Hindlimb muscle (tissue), 1 donor: ENCODE measurements at places on chromosomes 6 and 20.

GRCh38 chr6:117264369-117264691 is 1.0 kb upstream of the VGLL2 start:
- DNase-seq = no peak

GRCh38 chr20:48142516-48142773 is 357.2 kb upstream of the SULF2 start:
- no peak for DNase-seq

DNA sequence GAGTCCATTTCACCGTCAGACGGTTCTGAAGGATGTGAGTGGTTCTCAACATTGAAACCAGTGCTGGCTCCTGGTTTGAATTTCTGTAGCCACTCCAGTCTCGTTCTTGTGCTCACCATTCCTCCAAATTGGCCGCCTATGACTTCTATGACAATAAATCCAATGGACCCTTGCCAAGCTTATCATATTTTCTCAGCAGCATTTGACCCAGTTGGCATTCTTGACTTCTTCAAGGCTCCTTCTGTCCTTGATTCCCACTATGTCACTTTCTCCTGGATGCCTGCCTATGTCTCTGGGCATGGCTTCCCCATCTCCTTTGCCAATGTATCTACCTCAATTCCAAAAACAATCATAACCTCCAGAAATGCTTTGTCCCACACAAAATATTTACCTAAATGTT is 756.0 kb upstream of the NRSN1 start:
- peak; percentile 3 for DNase-seq

GRCh38 chr20:45882469-45883099 is 1.6 kb downstream of the ZSWIM1 start:
- DNase-seq = no peak

GRCh38 chr6:137361701-137362100 is 132.5 kb downstream of the OLIG3 start:
- no peak for DNase-seq

GRCh38 chr6:108667993-108668392 is 107.3 kb downstream of the FOXO3 start:
- no peak for DNase-seq

- no peak for DNase-seq
Observed at GRCh38 chr6:150183105-150183504, 40.3 kb downstream of the PPP1R14C start.

- no peak for DNase-seq
Observed at GRCh38 chr6:23505026-23505425, 621.0 kb upstream of the NRSN1 start.

- no peak for DNase-seq
Observed at GRCh38 chr6:129686941-129687627, 22.9 kb downstream of the ARHGAP18 start.

- DNase-seq = no peak
Observed at GRCh38 chr20:24185791-24186190, 197.2 kb upstream of the GGTLC1 start.

GRCh38 chr20:20255099-20255498 is 112.8 kb upstream of the INSM1 start:
- no peak for DNase-seq

DNA sequence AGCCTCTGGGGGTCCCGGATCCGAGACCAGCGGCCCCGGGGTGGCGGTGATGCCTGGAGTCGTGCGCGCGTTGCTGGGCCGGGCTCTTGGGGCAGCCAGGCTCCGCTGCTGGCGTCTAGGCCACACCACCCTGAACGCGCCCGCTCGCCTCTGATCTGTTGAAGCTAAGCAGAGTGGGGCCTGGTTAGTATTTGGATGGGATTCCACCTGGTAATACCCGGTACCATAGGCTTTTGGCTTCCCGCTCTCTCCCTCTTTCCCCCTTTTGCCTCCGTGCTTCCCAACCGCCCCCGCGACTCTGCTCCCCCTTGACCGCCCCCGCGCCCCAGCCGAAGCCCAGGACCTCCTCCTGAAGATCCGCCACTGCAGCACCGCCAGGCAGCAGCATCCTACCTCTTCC is 1383.5 kb upstream of the DEFB115 start:
- no peak for DNase-seq

GRCh38 chr20:36312724-36313441 is 6.7 kb downstream of the DLGAP4 start:
- no peak for DNase-seq

DNA sequence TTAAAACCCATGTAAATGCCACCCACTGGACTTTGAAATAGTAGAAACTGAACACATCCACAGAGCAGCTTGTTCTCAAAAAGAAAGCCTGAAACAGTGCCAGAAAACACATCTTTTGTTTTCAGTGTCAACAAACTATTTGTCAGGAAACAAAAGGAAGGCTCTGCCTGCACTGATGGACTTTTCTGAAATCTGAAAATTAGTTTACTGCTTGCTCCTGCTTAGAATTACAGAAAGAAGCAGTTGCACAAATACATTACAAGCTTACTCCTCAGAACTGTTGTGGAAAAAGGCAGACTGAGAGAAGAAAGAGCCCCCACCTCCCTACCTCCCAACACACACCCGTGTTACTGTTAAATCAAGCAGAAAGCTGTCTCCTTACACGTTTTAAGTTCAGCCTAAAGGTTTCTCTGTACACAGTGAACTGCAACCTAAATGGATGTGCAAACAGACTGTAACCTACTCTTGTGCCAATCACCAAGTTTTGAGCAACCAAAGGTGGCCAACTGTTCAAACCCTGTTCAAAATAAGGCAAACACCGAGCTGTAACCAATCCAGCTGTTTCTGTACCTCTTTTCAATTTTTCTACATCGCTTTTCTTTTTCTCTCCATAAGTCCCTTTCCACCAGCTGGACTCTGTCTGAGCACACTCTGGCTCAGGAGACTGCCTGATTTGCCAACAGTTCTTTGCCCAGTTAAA is 43.7 kb downstream of the FRK start:
- DNase-seq = no peak

DNA sequence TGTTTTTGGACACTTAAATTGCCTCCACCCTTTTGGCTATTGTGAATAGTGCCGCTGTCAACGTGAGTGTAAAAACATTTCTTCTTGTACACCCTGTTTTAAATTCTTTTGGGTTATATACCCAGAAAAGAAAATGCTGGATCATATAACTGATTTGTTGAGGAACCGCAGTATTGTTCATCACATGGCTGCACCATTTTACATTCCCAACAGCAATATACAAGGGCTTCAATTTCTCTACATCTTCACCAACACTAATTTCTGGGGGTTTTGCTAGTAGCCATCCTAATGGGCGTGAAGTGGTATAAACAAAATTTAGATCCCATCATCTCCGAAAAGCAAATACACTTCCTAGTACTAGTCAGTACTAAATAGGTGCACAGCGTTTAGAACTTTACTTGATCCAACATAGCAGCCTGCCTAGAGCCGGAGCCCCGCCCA is 579 bp upstream of the BPHL start:
- DNase-seq = no peak

- no peak for DNase-seq
Observed at GRCh38 chr20:13817342-13817741, 32.5 kb downstream of the NDUFAF5 start.

- DNase-seq = no peak
Observed at GRCh38 chr6:20955751-20956150, 421.5 kb downstream of the CDKAL1 start.

DNA sequence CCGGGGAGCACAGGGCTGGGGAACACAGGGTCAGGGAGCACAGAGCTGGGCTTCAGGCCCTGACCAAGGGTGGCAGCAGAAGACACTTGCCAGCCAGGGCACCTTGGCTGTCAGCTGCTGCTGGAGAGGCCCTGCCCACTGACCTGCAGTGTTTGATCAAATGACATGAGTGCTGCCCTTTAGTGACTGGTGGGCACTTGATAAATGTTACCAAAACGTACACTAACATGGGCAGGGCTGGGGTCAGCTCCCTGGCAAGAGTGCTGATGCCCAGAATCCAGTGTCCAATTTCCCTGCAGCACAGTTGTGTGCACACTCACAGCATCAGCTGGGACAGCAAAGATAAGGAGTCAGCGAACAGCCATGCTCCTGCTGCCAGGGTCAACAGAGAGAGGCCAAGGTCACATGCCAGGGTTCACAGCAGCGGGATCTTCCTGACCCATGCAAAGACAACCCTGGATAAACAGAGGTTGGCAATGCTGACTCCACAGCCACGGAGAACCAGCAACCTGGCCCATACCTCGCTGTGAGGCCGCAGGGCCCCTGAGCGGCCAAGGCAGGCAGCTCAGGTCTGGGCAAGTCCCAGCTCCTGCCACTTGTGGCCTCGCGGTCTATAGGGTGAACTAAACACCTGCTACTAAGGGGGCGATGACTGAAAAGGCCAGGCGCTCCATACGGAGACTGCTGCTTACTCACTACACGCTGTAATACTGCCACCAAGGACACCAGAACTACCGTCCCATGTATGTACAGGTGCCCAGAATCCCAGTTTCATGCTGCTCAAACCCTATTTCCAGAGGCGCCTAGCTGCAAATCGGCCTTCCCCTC is 46.3 kb downstream of the NINL start:
- DNase-seq = no peak

- no peak for DNase-seq
Observed at GRCh38 chr6:82487895-82488294, 124.3 kb downstream of the TPBG start.

- DNase-seq = no peak
Observed at GRCh38 chr20:62647521-62648317, 5.4 kb downstream of the SLCO4A1 start.

DNA sequence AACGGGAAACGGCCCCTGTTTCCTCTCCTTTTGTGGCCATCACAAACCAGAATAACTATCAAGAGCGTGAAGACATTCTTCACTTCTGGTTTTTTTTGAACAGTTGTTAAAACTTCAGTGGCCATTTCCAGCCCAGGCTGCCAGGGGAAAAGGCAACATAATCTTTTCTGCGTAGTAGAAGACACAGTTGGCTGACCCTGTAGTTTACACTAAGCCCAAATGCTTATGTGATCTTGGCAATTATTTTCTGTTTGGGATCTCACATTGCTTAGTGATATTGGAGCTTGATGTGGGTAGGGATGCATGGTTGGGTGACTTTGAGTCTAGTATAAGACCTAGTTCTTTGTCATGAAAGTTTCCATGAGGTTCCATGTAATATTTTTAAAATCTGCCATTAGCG is 449.4 kb upstream of the CDH4 start:
- no peak for DNase-seq

GRCh38 chr6:33840048-33840926 is 36.5 kb upstream of the MLN start:
- DNase-seq = peak; percentile 22

GRCh38 chr6:138638604-138639003 is 135.0 kb upstream of the CCDC28A start:
- peak; percentile 25 for DNase-seq

DNA sequence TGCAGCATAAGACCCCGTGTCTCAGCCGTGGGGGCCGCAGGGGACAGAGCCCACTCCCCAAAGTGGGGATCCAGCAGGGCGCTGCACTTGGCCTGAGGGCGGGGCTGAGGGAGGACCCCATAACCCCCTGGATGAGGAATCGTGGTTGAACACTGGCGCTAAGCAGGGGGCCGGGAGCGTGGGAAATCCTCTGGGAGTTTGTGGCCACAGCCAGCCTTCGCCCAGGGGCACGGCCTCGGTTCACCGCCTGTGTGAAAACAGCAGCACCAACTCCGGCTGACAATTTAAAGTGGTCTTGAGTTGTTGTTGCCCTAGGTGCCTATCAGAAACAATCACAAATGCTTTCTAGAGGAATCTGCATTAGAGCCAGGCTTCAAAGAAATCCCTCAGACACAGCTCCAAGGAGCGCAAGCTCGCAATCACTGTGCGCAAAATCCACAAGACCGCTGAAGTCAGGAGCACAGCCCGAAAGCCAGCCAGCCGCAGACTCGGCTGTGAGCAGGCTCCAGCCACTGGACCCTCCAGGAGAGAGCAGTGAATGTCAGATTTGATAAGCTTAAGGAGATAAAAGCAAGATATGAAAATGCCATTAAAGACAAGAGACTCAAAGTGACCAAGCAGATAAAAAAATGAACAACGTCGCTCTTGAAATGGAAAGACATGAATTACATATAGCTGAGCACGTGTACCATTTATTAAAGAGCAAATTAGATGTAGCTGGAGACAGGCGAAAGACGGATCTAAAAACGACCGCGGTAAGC is 10.9 kb upstream of the RPS6KA2 start:
- no peak for DNase-seq

DNA sequence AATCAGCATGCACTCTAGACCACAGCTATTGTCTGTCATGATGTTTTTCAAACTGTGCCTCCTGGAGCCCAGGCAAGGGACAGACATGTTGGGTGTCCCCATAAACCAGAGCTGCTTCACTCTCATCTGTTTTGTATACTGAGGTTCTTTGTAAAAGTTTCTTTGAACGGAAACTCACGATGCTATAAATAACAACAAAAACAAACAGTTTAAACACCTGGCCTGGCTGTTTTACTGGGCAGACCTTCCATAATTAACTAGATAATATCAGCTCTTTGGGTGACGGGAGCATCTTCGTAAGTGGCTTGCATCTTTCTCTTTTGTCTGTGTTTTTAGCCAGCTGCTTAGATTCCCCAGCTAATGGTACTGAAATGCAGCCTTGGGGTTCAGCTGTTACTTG is 190.3 kb downstream of the ZDHHC14 start:
- DNase-seq = no peak

GRCh38 chr20:37856932-37857660 is 45.8 kb upstream of the VSTM2L start:
- no peak for DNase-seq

DNA sequence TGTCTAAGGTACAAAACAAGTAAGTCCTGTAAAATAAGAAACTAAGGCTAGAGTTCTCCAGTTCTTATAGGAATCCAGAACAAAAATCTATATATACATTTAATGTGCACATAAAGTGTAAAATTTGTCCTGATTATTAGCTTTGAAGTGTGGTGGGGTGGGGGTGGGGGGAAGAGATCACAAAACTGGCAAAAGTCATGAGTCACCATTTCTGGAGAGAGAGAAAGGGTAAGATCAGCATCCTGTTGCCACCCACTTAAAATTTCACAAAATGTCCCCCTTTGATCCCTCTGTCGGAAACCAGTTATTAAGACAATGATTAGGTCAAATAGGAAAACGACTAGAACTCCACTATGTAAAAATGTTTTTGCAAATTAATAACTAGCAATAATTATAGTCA is 482.0 kb upstream of the POU3F2 start:
- no peak for DNase-seq

DNA sequence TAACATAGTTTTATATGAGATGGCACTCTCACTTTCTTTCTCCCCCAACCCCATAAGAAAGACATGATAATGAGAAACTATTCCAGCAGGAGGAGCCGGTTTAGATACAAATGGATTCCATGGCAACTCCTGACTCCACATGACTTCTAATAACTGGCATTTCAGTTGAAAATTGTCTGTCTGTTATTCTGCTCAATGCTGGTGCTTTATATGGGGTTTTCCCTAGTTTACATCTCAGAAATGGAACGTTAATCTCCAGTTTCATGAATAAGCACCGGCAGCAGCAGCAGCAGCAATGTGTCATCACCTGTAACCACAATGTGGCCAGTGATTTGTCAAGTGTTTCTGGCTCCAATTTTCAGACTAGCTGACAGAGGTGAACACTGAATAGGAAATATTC is 8.0 kb upstream of the SIM1 start:
- DNase-seq = no peak

- no peak for DNase-seq
Observed at GRCh38 chr6:15254070-15254975, 8.5 kb downstream of the JARID2 start.
